ENCODE measurements at places on chromosomes 1 and 21.
A peak's percentile ranks its signal among the peaks of the same experiment; 100 is the strongest.

- peak; percentile 58 for DNase-seq
Observed at GRCh38 chr1:20732588-20733359, at the start of gene SH2D5. Gene SH2D5 (minus strand): TSS chr1:20732703. CDS start chr1:20728044, 4,659 bp downstream.

DNA sequence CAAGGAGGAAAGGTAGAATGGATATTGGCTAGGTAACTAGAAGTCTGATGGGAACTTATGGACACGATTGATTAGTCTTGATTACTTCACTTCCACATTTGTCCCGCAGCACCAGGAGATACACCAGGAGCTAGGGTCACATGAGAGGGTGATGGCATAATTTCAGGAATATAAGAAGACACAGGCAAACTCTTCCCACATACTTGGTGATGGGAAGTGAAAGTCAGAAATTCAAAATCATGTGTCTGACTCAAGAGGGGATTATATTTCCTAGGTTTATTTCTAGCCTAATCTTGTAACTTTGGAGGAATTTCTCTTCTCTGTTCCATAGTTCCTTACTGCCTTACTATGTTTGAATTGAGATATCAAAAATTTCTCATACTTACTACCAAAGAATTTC is 185.0 kb downstream of the PBX1 start:
- no peak for DNase-seq

GRCh38 chr1:241375886-241376285 is 18.9 kb upstream of the RGS7 start:
- no peak for DNase-seq

- no peak for DNase-seq
Observed at GRCh38 chr1:96313216-96313615, 408.4 kb upstream of the PTBP2 start.

DNA sequence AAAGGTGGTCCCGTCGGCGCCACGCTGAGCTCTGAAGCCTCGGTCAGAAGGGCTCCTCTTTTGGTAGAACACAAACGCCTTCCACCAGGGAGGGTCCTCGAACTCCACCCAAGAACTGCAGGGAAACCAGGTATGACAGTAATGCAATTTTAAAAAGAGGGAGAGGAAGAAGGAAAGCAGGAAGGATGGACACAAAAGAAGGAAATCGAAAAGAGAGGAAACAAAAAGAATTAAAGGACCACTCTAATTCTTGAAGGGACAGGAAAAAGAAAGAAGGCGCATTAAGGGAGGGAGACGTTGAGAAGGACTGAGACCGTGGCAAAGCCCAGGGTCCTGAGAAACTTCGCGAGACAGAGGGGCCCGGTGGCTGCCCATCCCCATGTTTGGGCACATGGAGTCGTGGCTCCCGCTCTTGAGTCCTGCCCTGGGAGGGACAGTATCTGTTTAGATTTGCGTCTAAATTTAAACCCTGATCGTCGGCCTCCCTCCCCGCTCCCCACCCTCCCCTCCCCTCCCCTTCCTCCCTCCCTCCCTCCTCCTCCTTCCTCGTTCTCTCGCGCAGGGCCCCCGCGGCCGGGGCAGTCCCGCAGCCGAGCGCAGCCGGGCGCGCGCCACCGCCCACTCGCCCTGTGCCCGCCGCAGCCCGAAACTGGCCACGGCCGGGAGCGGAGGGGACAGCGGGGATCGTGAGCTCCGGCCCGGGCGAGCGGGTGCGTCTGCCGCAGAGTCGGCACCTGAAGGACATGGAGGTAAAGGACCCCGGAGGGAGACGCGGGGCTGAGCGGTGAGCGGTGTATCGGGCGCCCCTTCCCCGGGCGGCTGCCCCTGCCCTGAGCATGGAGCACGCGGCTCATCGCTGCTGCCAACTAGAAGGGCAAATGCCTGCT is at the start of gene RCSD1:
TSS of gene RCSD1 (plus strand) at position 552 of the 887 bp plus-strand sequence. CDS start at position 744, 192 bp downstream.
- DNase-seq, result no peak

GRCh38 chr1:185895208-185895900 is 161.2 kb downstream of the HMCN1 start:
- no peak for DNase-seq

GRCh38 chr1:53303726-53304515 is 23.9 kb downstream of the LRP8 start:
- no peak for DNase-seq
